ENCODE measurements at places on chromosomes 11 and 22.
A peak's percentile ranks its signal among the peaks of the same experiment; 100 is the strongest.

GRCh38 chr11:47411884-47412746 is 3.7 kb downstream of the SLC39A13 start:
- DNase-seq = no peak

DNA sequence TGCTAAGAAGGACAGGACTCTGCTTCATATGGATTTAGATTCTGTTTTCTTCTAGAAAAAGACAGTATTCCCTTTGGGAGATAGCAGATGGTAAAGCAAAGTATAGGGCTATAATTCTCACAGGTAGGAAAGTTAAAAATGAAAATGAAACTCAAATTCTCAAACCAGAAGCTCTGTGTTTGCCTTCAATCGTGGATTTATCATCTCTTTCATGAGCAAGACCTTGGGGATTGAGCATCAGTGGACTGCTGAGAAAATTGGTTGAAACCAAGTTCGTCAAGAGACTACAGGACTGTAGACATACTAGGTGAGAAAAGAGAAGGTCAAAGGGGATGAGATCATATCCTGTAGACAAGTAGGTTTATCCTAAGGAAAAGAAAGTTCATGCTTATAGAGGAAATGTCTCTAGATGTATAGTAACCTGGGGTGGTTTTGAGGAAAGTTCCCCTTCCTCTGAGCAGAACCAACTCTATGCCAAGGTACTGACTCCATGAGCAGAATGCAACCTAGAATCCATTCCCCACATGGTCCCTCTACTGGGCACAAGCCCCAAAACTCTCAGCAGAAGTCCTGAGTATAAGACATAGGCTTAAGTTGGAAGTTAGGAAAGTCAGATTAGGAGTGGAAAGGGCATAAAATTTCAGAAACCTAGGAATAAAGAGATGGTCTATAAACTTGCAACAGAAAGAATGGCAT is 46.5 kb downstream of the SLC5A12 start:
- no peak for DNase-seq

DNA sequence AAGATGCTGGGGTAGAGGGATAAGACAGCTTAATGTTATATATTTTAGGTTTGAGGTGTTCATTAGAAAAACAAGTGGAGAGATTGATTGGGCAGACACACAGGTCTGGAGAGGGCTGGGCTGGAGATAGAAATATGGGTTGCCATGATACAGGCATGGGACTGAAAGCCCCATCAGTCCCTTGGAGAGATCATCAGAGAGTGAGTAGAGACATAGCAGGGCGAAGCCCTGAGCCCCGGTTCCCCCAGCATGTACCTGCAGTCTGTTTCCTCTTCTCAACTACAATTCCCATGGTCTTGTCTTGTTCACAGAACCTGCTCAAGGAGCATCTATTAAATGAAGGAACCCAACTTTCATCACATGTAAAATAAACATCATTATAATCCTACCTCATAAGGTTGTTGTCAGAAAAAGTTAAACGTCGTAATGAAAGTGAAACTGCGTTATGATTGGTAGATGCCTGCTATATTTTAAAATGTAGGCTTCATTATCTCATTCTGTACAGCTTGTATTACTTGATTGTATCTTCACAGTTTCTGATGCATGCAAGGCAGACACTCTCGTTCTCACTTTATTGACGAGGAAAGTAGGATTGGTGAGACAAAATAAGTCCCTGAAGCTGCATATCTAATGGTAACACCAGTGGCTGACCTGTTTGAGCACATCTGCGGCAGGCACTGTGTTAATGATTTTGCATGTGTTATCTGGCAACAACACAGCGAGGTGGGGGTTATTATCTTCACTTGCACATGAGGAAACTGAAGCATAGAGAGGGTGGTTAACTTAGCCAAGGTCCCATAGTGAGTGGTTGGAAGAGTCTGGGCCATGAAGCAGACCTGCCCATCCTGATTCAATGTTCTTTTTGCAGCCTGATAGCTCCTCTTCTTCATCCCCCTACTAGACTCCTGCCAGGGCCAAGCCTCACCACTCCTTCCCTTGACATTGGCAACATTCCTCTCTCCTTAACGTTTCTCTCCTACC is 63.5 kb downstream of the ENDOD1 start:
- DNase-seq = no peak

- no peak for DNase-seq
These were observed 82.9 kb upstream of the UBASH3B start for GRCh38 chr11:122572592-122572991.

- no peak for DNase-seq
These were observed 119.0 kb downstream of the CADM1 start for GRCh38 chr11:115385226-115385625.

DNA sequence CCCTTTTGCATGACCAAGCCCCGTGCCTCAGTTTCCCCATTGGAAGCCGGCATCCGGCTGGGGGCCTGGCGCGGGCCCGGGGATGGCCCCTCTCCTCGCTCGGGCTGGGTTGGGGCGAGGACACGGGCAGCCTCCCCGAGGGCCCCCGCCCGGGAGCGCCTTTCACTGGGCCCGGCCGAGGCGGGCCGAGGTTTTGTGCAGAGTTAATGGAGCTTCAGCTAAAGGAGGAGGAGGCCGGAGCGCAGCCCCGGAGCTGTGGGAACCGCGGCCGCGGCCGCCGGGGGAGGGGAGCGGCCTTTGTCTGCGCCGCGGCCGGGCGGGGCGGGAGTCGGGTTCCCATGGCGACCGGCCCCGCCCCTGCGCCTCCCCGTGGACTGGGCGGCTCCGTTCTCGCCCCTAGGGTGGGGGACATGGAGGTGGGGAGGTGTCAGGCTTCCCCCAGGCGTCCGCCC is 1.4 kb upstream of the MAPK11 start:
- DNase-seq = peak; percentile 51

DNA sequence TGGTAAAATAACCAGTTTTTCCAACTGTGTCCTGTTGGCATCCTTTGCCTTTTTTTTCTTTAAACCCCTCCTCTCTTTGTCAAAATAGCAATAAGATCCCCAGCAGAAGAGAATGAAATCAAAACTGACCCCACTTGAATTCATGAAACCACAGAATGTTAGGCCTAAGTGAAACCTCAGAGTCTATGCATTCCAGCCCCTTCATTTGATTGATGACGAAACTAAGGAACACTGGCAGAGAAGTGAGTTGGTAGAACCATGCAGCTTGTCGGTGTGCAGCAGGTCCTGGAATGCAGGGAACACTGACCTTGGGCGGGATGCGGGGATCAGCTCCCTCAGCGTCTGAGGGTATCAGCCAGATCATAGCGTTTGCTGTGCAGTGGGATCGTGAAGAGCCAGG is 57.5 kb downstream of the GRK3 start:
- no peak for DNase-seq

DNA sequence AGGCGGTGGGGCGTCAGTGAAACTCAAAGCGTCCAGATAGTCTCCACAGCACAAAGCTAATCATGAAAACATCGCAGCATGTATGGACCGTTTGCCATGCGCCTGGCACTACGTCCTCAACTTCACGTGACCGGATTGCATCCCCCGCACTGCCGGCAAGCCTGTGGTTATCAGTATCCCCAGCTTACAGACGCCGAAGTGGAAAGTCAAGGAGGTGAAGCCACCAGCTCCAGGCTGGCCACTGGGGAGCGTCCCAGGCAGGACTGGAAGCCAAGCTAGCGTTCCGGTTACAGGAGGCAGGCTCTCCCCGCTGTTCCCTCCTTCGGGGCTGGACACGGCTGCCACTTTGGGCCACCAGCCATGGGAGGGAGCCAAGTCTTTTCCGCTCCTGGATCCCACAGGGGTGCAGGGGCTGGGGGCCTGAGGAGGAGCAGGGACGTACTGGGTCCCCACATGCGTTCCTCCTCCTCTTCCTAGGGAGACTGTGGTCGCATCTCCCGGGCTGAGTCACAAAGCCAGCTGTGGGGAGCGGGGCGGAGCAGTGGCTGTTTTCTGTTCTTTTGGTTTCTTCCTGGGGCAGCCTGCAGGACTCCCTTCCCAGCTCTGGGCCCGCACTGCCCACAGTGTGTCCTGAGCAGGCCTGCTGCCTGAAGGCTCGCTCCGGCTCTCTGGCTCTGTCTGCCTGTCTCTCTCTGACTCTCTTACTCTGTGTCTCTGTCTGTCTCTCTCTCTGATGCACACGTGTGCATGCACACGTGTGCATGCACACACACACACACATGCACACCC is 4.3 kb upstream of the OSBPL5 start:
- DNase-seq = no peak

- no peak for DNase-seq
These were observed 18.4 kb downstream of the ABCC8 start for GRCh38 chr11:17458268-17458667.

GRCh38 chr22:23270212-23270733 is 90.0 kb downstream of the BCR start:
- DNase-seq = no peak

GRCh38 chr11:45100339-45100738 is 46.1 kb upstream of the PRDM11 start:
- DNase-seq = no peak

GRCh38 chr11:75677275-75677674 is 8.4 kb upstream of the MAP6 start:
- DNase-seq = no peak

- peak; percentile 62 for DNase-seq
These were observed 12.8 kb upstream of the HYLS1 start for GRCh38 chr11:125874556-125875124.

DNA sequence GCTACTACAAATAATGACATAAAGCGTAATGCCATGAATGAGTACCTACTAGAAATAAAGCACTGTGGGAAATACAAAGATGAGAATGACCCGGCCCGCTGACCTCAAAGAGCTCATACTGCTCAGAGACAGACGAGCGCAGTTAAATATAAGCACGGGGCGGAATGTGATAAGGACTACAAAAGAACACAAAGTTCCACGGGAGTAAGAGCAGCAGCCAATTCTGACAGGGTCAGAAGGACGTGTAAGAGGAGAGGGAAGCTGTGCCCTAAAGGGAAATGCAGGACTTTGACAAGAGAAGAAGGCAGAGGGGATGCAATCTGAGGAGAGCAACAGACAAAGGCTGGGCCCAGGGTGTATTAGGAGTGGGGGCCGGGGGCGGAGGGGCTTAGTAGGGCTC is 314.6 kb downstream of the LARGE1 start:
- DNase-seq = no peak

GRCh38 chr11:65776196-65776595 is 4.6 kb downstream of the AP5B1 start:
- DNase-seq = no peak

DNA sequence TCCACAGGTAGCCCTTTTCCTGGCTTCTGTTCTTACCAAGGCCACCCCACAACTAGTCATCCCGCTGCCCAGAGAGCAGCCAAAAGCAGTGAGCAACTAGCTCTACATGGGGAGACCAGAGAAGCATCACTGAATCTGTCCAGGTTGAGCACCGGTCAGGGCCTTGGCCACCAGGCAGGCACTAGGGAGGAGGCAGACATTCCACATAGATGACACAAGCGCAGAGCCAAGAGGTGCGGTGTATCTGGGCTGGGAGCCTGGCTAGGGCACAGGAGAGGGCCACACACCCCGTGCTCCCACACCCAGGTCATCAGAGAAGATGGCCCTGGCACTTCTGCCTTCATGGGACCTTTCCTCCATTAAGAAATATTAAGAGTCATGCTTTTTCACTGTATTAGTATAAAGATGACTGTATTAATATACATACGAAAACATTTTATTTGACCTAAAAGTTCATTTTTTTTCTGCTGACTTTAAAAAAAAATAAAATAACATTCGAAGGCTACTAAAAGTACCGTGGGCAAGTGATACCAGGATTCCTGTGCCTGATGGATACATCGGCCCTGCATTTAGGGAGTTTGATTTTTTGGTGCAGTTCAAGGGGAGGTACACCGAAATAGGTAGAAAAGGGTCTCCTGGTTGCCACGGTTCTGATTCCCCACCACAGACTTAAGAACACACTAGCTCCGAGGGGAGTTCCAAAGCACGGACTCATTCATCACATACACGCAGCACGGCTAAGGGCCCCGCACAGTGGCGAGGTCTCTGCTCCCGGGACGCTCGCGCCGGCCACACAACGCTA is 1.2 kb downstream of the DGCR2 start:
- no peak for DNase-seq

DNA sequence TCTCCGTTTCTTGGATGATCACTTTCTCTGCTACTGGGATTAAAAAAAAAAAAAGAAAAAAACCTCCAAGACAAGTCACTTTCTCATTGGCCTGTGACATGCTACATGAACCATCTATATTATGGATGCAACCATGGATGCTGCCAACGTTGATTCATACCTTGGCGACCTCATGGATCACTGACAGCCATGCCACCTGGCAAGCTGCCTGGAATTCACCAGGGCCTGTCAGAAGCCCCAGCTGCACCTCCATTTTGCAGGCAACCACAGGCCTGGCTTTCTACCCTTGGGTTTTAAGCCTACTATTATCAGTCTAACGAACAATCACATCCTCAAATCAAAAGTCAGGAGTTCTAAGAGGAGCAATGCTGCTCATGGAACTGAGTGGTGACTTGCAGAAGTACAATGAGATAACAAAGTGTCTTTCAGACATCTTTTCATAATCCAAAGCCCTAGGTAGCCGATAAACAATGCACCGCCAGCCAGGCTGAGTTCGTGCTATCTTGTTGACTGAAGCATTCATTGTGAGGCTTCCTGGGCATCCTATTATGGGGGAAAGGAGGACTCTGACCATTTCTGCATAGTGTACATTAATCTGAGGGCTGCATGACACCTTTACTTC is 48.0 kb upstream of the CADM1 start:
- DNase-seq = no peak

- DNase-seq = no peak
These were observed 30.3 kb upstream of the PRR5 start for GRCh38 chr22:44671742-44672141.

- DNase-seq = no peak
These were observed 305.3 kb downstream of the ETS1 start for GRCh38 chr11:128282053-128282452.

GRCh38 chr11:44286268-44286880 is 23.6 kb downstream of the ALX4 start:
- no peak for DNase-seq

DNA sequence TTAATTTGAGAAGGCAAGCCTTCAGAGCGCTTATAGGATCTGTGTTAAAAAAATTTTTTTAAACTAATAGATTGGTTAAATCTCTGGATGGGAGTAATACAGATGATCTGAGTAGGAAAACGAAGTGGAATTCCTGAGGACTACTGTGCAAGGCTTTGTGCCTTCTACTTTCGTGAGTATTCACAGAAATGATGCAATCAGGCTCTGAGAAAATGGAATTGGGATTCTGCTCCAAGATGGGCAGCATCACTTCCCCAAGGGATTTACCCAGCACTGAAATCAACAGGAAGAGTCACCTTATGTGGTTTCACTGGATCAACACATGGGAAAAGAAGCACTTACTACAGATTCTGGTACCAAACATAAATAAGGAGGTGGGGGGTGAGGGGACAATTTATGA is 12.5 kb downstream of the KMT5B start:
- DNase-seq = no peak

DNA sequence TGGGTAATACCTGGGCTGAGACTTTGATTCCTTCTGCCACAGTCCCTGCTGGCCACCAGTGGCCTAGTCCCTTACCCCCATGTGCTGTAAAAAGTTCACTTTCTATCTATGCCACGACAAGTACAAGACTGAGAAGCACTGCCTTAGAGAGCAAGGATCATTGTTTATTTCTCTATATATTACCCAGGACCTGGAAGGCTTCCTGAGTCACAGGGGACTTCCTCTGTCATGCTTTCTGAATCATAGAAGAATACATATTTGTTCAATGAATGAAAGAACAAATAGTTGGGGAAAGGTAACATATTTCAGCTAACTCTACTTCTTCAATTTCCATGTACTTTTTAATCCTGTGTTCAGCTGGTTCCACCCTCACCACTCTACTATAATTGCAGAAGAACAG is 5.5 kb upstream of the SYT9 start:
- no peak for DNase-seq

GRCh38 chr11:67371911-67372320 is 1.5 kb downstream of the CLCF1 start:
- no peak for DNase-seq

GRCh38 chr11:115736146-115736545 is 231.9 kb upstream of the CADM1 start:
- no peak for DNase-seq
